GM23248 (cell line): ENCODE measurements at places on chromosomes 6 and 20. TPM values are rescaled to one million over a fixed set of nuclear protein-coding genes. Genes with fewer than 3 reads are reported as not detected.

DNA sequence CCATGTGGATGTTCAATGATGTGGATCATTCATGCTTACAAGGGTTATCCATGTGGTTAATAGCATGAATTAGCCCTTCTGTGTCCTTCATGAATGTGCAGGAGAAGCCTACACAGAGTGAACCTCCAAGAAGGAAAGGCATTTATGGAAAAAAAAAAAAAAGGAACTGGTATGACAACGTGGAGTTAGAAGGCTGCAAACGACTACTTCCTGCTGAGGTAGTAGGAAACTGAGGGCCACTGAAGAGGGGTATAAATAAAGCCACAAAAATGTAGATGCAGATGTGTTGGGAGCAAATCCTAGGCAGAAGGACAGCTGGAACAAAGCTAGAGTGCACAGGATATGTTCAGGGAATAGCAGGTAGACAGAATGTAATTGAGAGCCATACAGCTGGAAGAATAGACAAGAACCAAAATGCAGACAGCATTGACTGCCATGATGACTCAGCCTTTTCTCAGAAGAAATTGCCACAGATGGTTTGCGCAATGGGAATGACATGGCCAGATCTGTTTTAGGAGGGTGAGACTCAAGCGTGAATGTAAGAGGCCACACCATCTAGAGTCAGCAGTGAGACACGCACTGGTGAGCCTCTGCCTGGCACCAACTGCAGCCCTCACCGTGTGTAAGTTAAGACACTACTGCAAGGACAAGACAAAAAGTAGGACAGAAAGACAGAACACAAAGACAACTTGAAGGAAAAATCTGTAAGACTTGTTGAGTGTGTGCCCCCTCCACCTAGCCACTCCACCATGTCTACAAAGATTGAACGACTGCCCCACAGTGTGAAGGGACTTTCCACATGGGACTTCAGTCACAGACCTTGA lies 79.8 kb downstream of the KIF13A start:
- H3K27ac ChIP-seq, result peak overlapping the region; percentile 99
- peak overlapping the region; percentile 44 for H3K4me3 ChIP-seq
- peaks cover 82% of the 10 kb centered on the region for H3K4me1 ChIP-seq

DNA sequence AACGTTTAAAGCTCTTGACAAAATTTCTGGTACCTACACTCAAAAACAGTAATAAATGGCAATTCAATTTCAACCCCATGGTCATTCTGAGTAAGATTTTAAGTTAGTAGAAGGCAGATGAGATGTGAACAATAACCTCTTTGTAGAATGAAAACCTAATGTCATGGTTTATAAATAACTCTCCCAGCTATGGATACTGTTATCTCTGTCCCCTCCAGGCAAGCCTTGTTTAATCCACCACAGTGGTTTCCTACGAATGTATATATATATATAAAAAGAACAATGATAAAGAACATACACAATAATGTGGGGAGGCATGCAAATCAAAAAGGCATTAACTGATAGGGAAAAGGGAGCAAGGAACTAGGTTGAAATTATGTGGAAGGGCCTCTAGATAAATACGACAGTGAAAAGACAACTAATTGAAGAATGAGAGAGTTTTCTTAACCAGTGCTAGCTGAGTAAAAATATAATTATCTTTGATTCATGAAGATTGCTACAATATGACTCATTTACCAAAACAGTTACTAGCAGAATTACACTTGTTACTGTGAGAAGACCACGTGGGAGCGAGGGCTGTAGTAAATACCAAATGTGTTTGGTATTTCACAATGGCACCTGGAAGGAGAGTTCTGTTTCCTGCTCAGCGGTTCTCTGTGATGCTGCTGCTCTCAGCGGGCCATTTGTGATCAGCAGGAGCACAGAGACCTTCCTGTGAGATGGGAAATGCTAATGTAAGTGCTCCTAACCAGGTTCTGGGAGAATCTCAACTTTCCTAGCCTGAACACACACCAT lies 173.7 kb downstream of the MBOAT1 start:
- no peaks in the 10 kb centered on the region for H3K4me1 ChIP-seq
- peak; percentile 32 for DNase-seq
- H3K27ac ChIP-seq, result no peak overlapping the region

Gene NMBR
- total RNA-seq, result not detected in 2 replicates

GRCh38 chr6:110619275-110619908 lies 143.0 kb upstream of the SLC22A16 start:
- H3K27ac ChIP-seq, result no peak overlapping the region
- no peak for DNase-seq
- H3K4me1 ChIP-seq, result no peaks in the 10 kb centered on the region

DNA sequence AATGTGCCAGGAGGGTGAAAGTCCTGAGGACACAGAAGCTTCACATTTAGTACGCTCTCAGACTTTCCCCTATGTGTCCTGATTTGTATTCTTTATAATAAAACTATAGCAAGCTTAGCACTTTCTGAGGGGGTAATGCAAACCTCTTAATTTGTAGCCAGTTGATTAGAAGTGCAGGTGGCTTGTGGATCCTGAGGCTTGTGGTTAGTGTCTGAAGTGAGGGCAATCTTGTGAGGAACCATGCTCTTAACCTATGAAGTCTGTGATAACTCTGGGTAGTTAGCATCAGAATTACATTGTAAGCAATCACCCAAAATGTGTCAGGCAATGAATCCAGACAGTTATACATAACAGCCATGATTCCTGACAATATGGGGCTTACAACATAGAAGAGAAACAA lies 51.1 kb downstream of the LHFPL5 start:
- no peaks in the 10 kb centered on the region for H3K27me3 ChIP-seq
- H3K4me1 ChIP-seq, result no peaks in the 10 kb centered on the region
- no peak overlapping the region for H3K4me3 ChIP-seq
- no peak overlapping the region for H3K27ac ChIP-seq
- H3K36me3 ChIP-seq, result peaks cover 20% of the 10 kb centered on the region; the same call in 1 of the 2 replicates
- no peak for DNase-seq

- peak; percentile 13 for DNase-seq
- no peaks in the 10 kb centered on the region for H3K4me1 ChIP-seq
- H3K27ac ChIP-seq, result no peak overlapping the region
- no peaks in the 10 kb centered on the region for H3K36me3 ChIP-seq
- no peak overlapping the region for H3K4me3 ChIP-seq
Measured at GRCh38 chr20:19275630-19276071, 63.2 kb downstream of the SLC24A3 start.
